ENCODE measurements at places on chromosomes 12 and 14.

DNA sequence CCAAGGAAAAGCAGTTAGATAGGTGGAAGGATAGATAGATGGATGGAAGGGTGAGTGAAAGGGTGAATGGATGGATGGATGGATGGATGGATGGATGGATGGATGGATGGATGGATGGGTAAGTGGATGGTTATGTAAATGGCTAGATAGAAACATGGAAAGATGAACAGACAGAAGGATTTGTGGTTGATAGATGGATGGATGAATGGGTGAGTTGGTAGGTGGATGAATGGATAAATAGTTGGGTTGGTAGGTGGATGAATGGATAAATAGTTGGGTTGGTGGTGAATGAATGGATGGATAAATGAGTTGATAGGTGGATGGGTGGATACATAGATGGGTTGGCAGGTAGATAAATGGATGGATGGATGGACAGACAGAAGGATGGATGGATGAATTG is 30.3 kb upstream of the FAM222A start:
- DNase-seq = no peak

GRCh38 chr12:53207042-53207441 is at the start of gene ITGB7:
TSS of gene ITGB7 (minus strand) at chr12:53207251. CDS start at chr12:53200443, 6,808 bp downstream.
- no peak for DNase-seq

- DNase-seq = no peak
Observed at GRCh38 chr14:49770212-49770817, 2.4 kb downstream of the KLHDC2 start.

DNA sequence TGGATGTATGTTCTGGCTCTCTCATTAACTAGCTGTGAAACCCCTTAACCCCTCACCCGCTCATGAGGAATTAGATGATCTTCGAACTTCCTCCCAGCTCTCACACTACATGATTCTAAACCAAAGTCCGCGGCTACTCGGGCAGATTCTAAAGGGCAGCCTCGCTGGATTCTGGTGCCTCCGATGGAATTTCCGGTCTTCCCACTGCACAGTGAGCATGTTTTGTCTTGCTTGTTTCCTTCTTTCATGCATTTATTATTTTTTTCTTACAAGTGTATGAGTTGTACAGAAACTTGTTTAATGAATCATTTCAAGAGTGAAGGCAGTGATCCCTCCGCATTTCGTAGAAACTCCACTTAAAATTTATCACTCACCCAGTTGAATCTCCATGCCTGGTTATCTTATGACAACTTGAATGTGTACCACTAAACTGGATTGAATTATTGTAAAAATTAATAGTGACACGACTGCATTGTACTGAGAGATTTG is 4.5 kb upstream of the HCAR3 start:
- no peak for DNase-seq

DNA sequence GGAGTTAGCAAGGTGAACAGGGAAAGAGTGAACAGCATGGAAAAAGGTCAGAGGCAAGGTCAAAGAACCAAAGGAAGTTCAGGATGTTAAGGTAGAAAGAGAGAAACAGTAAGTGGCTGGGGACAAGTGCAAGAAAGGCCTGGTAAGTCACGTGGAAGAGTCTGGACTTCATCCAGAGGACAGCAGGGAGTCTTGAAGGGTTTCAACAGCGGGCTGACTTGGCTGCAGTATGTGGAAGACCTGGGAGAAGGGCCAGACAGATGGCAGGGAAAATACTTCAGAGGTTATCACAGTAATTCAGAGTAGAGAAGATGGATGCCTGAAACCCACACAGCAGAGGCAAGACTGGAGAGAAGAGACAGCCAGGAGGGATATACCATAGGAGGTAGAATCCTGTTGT is 34.0 kb downstream of the CIT start:
- DNase-seq = peak; percentile 34

DNA sequence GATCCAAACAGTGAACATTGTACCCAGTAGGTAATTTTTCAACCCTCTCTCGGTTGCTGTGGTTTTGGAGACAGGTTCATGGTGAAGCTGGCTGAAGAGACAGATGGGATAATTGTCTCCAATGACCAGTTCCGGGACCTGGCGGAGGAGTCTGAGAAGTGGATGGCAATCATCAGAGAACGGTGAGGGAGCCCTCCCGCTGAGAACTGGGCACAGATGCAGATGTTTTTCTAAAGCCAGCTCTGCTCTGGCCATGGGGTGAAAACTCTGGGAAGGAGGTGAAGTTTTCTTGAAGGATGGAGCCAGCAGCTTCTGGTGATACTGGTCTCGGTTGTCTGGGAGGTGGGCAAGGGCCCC is 6.2 kb downstream of the KHNYN start:
- no peak for DNase-seq

DNA sequence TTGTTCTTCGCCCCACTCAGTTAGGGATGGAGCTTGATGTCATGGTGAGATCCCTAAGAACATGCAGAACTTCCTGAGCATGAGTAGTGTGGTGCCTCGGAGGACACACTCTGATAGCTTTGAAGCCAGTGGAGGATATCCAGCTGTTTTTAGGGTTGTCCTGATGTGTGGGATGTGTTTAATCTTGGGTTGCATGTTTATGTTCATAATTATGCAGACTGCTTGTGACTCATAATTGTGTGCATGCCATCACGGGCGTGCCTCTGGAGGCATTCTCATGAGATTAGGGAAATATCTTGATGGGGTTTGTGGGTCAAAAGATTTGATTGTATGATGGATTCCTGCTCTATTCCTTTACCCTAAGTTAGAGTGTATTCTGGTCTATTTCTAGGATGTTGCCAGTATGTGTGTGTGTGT is 267.4 kb upstream of the PELI2 start:
- no peak for DNase-seq

DNA sequence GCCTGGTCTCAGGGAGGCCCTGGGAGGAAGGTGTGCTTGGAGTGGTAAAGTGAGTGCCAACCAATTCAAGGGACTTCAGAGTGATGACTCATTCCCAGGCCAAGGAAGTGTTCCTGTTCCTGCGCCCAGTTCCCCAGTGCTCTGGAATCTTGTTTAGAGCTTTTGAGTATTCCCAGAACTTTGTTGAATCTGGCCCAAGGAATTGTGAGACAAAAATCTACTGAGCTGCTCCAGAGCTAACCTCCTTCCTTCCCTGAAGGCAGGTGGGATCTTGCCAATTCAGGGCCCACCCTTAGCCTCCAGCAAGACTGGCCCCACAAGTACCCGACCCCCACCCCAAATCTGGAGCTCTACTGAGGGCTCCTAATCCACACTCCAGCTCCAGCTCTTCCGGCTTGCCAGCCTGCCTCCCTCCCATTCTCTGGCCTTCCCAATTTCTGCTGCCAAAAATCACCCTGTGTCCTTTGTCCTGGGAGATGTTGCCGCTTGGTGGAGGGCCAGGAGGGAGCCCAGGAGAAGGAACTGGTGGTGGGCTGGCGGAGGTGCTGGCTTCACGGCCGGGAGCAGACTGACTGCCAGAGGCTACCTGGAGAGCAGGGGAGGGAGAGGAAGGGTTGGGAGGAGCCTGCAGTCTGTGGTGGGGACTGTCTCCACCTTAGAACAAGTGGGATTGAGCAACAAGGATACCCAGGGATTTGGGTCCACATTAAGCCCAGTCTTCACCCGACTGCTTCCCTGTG is 2.0 kb upstream of the ATN1 start:
- peak; percentile 75 for DNase-seq

DNA sequence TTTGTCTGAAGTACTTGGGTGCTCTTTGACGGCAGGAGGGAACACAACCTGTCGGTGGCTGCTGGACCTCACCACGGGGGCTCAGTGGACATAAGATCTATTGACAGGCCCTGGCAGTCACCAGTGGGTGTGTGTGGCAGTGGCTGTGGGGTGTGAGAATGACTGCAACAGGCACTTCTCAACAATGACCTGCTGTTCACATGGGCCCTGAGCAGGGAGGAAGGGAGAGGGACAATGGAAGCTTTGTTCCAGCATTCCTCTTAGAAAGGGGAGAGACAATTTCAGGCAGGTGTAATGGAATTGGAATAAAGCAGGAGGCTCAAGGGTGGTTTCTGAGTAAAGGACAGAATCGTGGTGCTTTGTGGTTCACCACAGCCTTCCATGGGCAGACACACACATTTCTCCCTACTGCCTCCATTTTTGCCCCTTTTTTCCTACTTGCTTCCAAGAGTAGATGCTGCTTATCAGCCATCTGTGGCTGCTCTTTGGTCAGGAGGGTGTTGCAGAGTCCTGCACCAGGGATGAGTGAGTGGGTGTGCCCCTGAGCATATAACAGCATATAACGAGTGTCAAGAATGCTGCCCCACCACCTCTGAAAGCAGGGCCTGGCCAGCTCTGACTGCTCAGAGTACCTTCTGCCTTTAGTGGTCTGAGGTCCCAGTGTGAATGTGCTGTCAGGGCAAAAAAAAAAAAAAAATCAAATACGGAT is 267.7 kb downstream of the RASSF9 start:
- no peak for DNase-seq

GRCh38 chr12:6827437-6827911 is 733 bp upstream of the P3H3 start:
- DNase-seq = peak; percentile 91

- DNase-seq = no peak
Observed at GRCh38 chr14:55803873-55804553, 224.0 kb downstream of the KTN1 start.
